ENCODE measurements at places on chromosomes 1 and 21.

GRCh38 chr21:29185172-29185571 is 54.7 kb downstream of the MAP3K7CL start:
- no peak for DNase-seq

- DNase-seq: no peak
These were observed 51.9 kb downstream of the LRRN2 start for GRCh38 chr1:204633665-204634064.

DNA sequence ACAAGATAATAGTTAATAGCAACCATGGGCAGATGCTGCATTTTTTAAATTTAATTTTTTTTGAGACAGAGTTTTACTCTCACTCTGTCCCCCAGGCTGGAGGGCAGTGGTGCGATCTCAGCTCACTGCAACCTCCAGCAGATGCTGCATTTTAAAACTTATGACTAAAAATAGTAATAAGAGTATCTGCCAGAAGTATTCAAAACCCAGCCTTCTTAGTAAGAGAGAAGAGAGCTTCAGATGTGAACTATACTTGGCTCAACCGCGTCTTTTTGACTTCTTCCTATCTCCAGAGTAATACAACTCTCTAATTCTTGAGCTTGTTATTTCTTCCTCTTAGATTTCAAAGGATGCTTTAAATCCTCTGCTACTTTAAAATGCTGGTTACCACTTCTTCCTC is 4.6 kb downstream of the RPS27 start:
- DNase-seq: no peak

DNA sequence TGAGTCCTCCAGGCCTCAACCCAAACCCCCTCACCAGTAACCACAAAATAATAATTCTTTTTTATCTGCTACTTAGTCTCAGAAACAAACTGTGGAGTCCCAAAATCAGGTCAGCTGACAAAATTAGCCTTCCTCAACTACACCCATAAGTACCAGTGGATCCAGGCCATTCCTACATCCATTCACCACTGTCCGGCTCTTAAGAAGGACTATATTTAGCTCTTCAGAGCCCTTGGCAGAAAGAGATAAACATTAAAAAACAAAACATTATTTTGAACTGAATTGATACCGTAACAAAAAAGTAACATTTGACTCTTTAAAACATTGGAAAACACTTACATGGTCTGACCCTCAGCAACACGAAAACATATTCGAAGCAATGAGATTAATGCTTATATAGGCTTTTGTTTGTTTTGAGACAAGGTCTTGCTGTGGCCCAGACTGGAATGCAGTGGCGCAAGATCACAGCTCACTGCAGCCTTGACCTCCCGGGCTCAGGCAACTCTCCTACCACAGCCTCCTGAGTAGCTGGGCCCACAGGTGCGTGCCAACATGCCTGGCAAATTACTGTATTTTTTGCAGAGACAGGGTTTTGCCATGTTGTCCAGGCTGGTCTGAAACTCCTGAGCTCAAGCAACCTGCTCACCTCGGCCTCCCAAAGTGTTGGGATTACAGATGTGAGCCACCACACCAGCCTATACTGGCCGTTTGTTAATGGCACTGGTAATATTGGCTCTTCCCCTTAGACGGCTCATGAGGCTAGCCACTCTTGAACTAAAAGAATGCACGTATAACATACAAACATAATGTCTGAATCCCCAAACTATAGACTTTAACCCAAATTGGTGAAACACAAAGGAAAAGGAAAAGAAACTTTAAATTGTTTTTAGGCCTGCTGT is 330.7 kb downstream of the SMYD3 start:
- DNase-seq: no peak

DNA sequence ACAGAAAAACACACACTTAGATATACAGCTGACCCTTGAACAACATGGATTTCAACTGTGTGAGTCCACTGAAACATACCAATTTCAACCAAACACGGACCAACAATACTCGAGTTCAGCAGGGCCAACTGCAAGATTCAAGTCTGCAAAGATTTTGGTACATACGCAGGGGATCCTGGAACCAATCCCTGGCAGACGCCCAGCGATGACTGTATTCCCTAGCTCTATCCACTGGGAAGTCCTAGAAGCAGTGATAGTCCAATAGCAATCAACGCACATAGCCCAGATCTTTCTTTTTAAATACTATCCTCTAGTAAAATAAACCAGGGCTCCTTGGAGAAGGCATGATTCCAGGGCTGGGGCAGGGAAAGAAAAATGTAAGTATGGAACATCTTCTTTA is 9.0 kb downstream of the DDX59 start:
- DNase-seq: no peak

DNA sequence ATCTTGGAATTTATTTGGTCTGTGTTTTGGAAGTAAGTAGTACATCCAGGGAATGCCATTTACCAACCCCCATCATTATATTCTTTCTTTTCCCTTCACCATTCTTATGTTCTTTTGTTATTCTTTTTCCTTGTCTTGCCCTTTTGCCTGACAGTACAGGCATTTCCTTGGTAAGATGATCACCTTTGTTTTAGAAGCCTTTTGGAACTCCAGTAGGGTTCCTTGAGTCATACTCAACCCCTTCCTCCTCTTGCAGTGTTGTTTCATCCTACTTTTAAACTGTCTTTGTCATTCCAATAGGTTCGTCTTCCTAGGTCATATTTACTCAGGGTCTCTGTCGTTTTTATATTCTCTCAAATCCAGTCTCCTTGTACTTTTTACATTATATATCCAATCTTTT is 9.2 kb downstream of the MRPS21 start:
- no peak for DNase-seq

- no peak for DNase-seq
These were observed 6.7 kb upstream of the PTPN14 start for GRCh38 chr1:214557952-214558735.

GRCh38 chr1:227793079-227793947 is 22.2 kb upstream of the PRSS38 start:
- no peak for DNase-seq

DNA sequence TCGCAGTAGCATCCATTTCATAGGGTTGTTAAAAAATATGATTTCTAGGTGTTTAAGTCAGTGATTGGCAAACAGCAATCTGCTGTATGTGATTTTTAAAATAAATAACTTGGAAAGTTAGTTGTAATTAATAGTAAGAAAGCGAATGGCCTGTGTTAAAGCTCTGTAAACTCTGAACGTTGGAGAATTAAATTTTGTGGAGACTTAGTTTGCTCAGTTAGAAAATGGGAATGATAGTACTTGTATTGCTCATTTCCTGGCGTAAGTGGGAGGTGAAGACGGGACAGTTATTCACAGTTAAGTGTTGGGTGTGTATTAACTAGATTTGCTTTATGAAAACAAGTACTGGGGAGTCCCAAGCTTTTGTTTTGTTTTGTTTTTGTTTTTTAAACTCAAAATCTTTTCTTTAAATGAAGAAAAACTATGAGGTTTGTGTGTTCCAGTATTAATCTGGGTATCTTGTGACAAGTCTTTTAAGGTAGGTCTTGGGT is 995 bp downstream of the CACYBP start:
- no peak for DNase-seq

DNA sequence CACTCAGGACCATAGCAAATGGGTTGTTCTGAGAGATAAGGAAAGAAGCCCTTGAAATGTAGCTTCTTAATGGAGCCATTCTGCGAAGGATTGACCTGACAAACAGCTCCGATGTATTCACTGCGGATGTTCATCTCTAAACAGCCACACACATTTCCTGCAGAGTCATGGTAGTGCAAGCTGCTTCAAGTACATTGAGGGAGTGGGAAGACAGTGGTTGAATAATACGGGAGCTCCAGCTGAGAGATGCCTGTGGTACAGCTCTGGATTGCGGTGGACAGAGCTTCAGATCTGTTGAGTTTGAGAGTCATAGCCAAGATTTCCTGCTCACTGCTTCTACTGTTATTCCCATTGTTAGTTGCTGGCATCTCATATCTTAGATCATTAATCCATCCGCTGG is 86.6 kb downstream of the ZBTB18 start:
- no peak for DNase-seq

DNA sequence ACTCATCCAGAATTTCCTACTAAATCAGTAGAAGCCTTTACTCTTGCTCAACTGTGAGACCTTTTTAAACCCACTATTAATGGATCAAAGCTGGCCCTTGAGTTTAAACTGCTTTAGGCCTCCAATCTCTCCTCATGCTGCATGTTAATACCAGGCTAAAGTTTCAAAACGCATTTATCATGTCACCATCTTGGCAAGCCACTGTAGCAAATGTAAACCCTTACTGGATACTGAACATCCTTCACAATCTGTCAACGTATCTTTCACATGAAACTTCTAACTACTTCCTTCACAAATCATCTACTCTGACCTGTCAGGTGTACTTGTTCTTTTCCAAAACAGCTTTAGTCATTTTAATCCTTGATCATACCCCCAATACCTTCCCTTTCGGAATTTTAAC is 3.0 kb downstream of the PAXBP1 start:
- DNase-seq: no peak

- DNase-seq: no peak
These were observed 237.0 kb downstream of the MRPL39 start for GRCh38 chr21:25370311-25370744.

- DNase-seq: no peak
These were observed 7.6 kb upstream of the ARHGEF10L start for GRCh38 chr1:17531682-17532487.

DNA sequence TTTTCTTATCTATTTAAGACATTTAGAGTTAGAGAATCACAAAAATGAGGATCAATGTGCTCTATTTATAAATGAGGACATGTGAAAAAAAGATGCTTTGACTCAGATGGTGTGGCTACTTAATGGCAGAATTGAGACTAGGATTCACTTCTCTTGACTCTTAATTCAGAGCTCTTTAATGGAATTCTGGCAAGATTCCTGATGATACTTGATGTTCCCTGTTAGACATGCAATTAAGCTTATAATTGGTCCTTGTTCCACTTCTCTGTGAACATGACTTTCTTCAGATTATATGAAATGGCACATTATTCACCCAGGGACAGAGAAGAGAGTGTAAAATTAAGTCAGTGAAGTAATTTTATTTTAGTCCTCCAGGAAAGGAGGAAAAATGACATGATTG is 165.3 kb downstream of the LRRC7 start:
- DNase-seq: no peak

DNA sequence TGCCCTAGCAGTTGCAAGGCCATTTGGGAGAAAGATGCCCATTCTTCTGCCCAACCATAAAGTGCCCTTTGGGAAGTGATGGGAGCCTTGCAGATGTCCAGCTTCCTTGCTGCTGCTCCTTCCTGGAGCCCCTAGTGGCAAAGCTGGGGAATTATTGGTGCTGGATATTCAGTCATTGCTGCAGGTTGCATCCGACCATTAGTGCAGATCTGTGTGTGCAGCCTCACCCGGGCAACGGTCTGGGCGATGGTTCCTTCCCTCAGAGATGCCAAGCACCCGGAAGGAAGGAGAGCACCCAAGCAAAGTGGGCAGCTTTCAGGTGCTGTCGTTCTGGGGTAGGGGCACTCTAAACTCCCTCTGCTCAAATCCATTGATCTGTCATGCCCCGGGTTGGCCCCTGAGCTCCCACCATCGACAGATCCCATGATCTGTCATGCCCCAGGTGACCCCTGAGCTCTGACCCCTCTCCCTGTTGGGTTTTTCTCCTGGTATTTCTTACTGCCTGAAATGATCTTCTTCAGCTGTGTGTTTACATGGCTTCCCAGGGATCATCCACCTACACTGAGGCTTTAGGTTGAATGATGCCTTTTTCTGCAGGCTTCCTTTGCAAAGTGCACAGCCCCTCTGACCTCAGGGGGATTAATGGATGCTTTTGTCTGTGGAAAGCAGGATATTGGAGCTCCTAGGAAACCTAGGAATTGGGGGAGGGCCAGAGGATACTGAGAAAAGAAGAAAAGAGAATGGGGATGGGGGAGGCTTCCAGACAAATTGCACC is 467.5 kb downstream of the PTPRU start:
- DNase-seq: no peak

- no peak for DNase-seq
These were observed 5.4 kb upstream of the EXO1 start for GRCh38 chr1:241842565-241842964.

GRCh38 chr1:8004803-8005573 is 21.1 kb downstream of the ERRFI1 start:
- DNase-seq: no peak

Measured in activated CD8-positive, alpha-beta memory T cell treated with anti-CD3 and anti-CD28 coated beads, Interleukin-2, amount 10 ng/mL, durations not matched to agents 7 days and 5 days (primary cell).